Stimulated activated CD4-positive, alpha-beta T cell treated with anti-CD3 and anti-CD28 coated beads, Interleukin-15, amount 100 ng/mL, for 24 hours (primary cell): ENCODE measurements at places on chromosomes 13 and 19.

DNA sequence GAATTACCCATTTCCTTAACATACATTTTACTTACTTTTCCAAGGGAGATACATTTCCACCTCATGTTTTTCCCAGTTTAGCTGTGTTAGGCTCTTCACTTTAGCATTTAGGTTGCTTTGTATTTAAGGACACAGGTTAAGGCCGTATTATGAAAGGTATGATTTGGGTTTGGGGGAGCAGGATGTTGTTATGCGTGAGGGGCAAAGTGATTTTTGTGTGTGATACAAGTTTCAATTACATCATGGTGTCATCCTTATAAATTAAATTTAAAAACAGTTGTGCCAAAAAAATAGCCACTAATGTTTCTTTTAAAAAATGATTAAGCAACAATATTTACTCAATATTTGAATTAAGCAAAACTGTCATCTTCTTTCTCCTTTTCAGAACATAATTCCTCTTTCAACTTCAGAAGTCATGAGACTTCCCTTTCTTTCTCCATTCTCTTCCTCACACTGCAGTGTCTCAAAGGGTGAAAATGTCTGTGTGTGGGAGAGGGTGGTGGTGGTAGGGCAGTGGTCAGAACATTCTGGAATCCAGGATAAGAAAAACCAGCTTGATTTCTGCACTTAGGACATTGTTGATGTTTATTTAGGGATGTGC lies 126.2 kb downstream of the KCNRG start:
- no peak for DNase-seq

DNA sequence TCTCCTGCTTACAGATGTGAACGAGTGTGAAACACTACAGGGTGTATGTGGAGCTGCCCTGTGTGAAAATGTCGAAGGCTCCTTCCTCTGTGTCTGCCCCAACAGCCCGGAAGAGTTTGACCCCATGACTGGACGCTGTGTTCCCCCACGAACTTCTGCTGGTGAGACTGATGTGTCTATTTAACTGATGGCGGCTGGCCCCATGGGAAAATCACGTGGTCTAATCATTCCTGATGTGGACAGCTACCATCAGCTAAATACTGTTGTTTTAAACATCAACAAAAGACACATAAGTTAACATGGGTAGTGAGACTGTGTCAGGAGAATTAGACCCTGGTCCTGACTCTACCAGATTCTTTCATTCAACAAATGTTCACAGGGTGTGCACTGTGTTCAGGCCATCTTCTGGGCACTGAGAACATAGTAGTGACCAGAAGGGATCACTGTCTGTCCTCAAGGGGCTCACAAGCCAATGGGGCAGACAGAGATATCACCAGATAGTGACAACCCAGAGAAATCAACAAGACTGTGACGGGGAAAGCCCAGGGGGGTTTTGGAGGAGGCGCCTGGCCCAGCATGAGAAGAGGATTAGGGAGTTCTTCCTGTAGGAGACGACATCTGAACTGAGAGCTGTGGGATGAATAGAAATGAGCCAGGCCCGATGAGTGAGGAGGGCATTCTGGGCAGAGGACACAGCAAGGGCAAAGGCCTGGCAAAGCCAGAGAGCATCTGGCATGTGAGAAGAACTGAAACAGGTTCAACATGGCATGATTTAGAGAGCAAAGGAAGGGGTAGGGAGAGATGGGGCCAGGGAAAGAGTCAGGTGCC lies 18.4 kb downstream of the LTBP4 start:
- DNase-seq = no peak

- DNase-seq = no peak
Observed at GRCh38 chr19:39415111-39416046, 2.9 kb downstream of the PLEKHG2 start.

DNA sequence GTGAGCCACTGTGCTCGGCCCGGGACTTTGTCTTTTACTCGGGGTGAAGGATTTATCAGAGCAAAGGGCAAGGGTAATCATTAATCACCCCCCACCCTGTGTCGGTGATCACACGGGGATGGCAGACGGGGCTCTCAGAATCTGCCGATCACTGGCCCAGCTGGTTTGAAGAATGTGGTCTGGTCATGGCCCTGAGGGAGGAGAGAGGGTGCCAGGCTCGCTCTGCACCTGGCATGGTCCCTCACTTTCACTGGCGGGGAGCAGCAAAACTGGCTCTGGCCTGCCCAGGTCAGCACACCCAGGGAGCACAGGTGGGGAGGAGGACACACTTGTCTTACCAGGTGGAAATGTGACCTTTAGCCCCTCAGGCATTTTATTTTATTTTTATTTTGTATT lies 10.2 kb downstream of the REEP6 start:
- no peak for DNase-seq

DNA sequence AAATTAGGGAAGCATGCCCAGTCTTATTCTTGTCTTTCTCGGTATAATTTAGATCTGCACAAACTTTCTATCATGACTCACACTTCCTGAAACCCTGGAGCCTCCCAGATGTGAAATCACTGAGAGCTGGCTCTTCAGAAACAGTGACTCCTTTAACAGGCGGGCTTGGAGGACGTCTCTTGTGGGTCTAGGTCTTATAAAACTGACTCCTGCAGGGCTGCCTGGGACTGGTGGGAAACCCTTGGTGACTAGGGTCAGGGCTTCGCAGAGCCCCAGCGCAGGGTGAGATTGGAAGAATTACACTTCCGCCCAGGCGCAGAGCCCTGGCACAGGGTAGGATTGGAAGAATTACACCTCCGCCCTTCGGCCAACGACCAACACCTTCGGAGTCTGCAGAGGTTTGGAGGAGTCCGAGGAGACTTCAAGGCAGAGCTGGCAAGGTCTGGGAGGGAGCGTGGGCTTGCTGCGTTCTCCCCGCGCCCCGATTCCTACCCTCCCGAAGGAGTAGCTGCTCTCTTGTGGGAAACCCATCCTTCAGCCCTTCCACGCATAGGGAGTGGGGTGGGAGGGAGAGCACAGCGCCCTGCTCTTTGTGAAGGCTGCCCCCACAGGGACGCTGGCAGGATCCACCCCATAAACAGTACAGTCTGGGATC lies 43.4 kb upstream of the MAP3K10 start:
- DNase-seq = peak; percentile 39

GRCh38 chr13:27482983-27483382 lies 32.6 kb upstream of the MTIF3 start:
- no peak for DNase-seq

GRCh38 chr19:46353730-46354528 lies 7.0 kb downstream of the PPP5C start:
- DNase-seq = no peak

GRCh38 chr19:19552798-19553197 lies 14.7 kb downstream of the CILP2 start:
- peak; percentile 50 for DNase-seq

DNA sequence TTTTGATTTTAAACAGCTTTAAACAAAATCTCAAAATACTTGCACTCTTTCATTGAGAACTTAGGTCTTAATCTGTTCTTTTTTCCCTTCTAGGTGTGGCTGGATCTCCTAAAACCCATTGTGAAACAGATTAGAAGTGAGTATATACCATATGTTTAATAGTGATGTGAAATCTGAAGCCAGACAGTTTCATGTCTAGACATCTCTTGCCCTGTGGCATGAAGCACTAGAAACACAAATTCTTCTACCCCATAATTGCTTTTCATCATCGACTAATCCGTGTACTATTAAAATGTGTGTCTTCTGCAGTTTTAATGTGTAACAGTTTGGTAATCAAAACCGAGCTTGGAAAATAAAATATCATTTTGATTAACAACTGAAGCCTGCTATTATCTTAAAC lies 188.2 kb upstream of the RNF113B start:
- DNase-seq = no peak

GRCh38 chr19:35784503-35785338 lies 9.4 kb downstream of the ARHGAP33 start:
- no peak for DNase-seq

GRCh38 chr19:55485439-55486011 lies 537 bp downstream of the NAT14 start:
- no peak for DNase-seq

GRCh38 chr19:966485-967088 lies 17.6 kb upstream of the WDR18 start:
- DNase-seq = no peak

DNA sequence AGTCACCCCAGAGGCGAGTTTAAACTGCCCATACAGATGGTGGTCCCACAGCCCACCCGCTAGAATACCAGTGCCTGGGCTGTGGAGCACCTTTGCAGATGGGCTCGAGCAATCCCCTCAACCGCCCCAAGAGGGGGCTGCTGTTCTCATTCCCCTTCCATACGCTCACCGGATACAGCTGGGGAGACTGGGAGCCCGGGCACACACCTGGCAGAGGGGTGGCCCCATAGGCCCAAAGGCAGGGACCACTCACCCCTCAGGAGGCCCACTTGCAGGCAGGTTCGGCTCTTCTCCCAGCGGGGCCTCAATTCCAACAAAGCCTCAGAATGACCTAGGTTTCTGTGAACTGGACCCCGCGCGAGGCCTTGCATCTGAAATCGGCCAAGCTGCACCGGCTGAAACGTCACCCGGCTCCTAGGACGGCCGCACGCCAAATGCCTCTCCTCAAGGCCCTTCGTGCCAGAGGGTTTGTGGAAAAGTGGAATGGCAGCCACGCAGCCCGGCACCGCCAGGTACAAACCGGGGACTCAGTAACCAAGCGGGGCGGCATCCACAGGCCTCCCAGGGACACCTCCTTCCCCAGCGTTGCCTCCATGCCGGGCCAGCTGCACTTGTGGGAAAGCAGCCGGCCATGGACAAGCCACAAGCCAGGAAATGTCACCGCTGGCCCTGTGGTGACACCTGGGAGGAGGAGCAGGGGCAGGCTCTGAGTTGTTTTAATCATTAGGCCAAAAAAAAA lies 18.7 kb downstream of the MLLT1 start:
- DNase-seq = peak; percentile 42

DNA sequence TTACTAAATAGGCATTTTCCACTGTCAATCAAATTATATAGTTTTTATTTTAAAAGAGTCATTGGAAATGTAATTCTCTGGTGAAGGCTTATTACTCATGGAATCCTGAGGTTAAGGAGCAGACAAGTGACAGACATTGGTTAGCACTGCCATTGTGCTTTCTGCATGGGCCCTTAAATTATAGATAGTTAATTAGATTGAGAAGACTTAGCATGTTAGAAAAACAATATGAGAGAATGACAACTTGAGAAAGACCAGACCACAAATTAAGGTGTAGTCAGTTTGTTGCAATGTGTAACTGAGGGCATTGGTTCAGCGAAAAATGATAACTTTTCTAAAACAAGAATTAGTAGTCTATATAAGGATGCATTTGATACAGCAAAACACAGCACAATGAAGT lies 195.5 kb downstream of the SLITRK6 start:
- DNase-seq = no peak

GRCh38 chr13:51001335-51001734 lies 91.7 kb downstream of the RNASEH2B start:
- DNase-seq = no peak

GRCh38 chr13:82758044-82758443 lies 1124.2 kb downstream of the SLITRK1 start:
- DNase-seq = no peak

DNA sequence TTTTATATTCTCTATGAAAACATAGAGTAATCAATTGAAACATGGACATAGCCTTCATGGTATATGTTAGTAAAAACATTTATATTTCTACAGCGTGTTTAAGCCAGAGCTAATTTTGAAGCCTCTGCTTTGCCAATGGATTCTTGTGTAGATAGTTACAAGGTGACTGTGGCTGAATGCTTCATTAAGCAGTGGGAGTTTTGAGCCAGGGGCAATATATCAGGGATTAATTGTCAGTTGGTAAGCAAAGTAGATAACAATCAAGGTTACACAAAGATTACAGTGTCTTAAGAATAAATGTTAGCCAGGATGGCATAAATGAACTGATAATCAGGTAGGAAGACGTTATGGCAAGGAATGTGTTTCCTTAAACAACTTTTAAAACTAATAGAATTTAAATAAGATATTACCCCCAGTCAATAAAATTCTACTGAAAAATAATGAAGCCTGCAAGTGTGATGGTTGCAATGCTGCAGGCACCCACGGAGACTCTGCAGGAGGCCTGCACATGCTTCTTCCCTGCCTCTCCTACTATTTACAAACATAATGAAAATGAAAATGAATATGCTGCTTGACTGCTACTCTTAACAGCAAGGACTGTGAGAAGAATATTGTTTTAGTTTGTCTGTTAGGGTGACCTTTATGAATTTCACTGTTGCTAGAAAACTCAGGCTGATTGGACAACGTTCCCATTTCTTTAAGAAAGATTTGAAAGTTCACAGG lies 588.5 kb downstream of the GPC5 start:
- DNase-seq = no peak

- DNase-seq = no peak
Observed at GRCh38 chr13:43446126-43446525, 340.6 kb downstream of the ENOX1 start.

DNA sequence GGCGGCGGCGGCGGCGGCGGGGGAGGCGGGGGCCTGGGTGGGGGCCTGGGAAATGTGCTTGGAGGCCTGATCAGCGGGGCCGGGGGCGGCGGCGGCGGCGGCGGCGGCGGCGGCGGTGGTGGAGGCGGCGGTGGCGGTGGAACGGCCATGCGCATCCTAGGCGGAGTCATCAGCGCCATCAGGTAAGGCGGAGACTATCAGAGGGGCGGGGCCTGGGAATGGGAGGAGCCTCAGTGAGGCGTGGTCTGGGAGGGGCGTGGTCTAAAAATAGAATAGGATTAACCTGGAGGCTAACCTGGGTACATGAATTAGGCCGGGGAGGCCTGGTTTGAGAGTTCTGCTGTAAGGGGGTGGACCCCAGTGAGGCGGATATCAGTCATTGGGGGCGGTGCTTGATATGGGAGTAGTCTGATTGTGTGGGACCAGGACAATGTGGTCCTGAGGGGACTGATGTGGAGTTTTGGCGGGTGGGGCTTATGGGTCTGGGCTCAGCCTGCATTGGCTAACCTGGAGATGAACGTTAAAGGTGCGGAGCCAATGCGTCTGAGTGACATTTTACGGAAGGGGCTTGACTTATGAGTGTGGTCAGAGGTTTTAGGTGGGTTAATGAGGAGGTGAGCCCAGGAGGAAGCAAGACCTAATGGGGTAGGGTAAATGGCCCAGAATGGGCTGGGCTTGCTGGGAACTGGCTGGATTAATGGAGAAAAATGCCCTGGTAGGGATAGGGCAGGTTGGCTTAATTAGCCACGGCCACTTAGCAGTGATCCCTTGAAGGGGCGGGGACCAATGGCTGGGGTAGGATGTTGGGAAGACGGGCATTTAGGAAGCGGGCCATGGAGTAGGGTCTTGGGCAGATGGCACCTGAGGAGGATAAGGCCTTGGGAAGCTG lies 1.4 kb downstream of the CAPNS1 start:
- DNase-seq = peak; percentile 89

DNA sequence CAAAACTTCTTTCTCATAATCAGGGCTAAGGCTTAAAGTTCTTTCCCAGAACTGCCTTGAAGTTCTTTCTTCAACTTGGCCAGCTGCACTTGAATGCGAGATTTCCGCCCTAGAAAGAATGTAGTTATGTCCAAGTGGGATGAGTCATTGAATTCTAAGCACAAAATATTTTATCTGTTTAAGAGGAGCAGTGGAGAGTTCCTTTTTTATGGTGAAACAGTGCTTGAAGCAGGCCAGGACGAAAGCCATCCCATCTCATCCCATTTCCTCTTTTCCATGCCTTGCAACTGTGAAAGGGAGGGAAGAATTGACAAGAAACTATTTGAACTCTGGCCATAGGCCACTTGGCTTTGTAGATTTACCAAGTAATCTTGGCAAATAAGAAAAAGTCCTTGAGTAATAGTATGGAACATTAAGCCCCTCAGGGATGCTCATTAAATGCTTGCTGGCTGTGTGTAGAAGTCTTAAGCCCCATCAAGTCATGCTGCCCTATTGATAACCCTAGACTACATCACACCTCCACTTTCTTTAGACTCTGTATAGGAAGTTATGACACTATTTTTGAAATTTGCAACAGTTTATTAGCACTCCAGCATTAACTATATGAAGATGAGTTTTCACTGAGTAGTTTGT lies 174.5 kb downstream of the KCTD12 start:
- no peak for DNase-seq

- DNase-seq = no peak
Observed at GRCh38 chr19:45419396-45419795, 4.3 kb downstream of the ERCC1 start.
